Nucleus accumbens (tissue), 56 donors: ENCODE measurements at places on chromosomes 2 and 18.

DNA sequence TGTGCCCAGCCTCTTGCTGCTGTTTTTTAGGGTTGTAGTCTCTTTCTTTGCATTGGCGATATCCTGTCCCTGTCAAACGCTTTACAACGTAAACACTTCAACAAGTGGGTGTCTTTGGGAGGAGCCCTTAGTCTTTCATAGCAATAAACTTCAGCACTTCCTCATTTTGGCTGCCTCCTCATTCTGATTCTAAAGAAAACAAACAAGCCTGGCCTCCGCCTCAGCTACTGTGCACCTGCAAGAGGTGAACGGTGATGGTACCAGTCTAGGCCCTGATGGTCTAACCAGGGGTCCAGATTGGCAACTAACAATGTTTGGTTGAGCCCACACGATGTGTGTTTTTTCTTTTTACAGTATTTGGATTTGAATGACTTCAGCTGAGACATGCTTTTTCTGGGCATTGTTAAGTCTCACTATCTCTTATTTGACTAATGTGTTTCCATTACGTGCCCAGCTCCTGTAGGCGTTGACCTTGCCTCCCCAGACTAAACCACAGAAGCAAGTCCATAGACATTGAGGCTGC lies 53.2 kb upstream of the CUL3 start:
- no peak for DNase-seq

DNA sequence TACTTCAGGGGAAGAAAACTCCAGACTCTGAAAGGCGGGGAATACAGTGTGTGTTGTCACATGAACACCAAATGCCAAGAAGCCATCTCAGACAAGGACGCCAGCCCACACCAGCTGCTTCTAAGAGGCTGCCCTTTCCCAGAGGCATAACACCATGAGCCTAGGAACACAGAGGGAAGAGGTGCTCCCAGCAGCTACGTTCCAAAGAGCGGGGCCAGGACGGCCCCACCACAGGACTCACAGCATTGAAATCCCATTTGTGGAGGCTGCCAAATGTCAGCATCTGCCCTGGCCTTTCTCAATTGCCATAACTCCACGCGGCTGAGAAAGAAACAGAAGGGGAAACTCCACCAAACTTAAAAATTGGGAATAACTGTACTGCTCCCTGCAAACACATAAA lies 20.1 kb upstream of the ID2 start:
- no peak for DNase-seq

- peak; percentile 21 for DNase-seq
Measured at GRCh38 chr18:72544092-72544886, at the start of gene CBLN2. CBLN2 (minus strand) TSS chr18:72544342; CDS start chr18:72542160, 2,182 bp downstream.

- no peak for DNase-seq
Measured at GRCh38 chr18:58398648-58399398, 230.1 kb downstream of the ALPK2 start.

DNA sequence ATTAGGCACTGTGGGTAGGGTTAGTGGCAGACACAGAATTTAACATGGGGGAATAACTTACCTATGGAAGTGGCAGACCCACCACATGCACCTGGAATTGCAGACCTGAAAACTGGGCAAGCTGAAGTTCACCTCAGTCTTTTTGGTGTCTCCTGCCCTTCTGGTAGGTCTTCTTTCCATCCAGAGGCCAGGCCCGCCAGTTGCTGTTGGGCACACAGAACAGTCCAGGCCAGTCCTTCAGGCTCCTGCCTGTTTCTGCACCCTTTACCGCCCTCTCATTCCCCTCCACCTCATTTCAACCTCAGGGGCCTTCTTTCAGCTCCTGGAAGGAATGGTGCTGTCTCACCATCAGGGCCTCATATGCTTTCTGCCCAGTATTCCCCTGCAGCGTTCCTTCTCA lies 358.9 kb upstream of the ETAA1 start:
- DNase-seq: no peak

DNA sequence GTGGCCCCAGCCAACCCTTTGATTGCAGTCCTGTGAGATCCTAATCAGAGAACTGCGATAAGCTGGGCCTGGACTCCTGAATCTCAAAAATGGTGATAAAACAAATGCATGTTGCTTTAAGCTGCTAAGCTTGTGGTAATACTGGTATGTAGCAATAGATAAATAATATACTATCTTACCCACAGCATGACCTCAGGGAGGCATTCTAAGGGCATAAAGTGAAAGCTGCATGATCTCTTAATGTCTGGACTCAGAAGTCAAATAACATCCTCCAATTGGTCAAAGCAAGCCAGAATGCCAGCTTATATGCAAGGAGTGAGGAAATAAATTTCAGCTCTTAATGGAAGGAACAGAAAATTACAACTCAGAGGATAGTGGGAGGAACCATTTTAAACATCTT lies 246.1 kb downstream of the FSIP2 start:
- no peak for DNase-seq

- no peak for DNase-seq
Measured at GRCh38 chr2:166125557-166125956, 2.3 kb downstream of the SCN1A start.

DNA sequence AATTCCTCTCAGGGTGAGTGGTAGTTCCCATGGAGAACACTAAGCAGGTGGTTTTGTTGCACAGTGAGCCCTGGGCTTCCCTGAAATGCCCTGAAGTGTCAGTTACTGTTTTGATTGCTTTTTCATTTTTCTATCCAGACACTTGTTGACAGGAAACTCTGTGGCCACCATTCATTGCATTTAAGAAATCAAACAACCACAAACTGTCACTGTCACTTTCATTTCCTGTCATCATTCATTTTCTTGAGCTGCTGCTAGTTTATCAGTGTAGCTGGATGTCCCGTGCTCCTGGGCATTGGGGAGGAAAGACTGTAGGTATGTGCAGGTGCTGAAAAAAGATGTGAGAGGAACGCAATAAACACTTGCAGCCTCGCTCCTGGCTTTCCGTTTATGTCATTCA lies 891.6 kb upstream of the ZEB2 start:
- DNase-seq: no peak

DNA sequence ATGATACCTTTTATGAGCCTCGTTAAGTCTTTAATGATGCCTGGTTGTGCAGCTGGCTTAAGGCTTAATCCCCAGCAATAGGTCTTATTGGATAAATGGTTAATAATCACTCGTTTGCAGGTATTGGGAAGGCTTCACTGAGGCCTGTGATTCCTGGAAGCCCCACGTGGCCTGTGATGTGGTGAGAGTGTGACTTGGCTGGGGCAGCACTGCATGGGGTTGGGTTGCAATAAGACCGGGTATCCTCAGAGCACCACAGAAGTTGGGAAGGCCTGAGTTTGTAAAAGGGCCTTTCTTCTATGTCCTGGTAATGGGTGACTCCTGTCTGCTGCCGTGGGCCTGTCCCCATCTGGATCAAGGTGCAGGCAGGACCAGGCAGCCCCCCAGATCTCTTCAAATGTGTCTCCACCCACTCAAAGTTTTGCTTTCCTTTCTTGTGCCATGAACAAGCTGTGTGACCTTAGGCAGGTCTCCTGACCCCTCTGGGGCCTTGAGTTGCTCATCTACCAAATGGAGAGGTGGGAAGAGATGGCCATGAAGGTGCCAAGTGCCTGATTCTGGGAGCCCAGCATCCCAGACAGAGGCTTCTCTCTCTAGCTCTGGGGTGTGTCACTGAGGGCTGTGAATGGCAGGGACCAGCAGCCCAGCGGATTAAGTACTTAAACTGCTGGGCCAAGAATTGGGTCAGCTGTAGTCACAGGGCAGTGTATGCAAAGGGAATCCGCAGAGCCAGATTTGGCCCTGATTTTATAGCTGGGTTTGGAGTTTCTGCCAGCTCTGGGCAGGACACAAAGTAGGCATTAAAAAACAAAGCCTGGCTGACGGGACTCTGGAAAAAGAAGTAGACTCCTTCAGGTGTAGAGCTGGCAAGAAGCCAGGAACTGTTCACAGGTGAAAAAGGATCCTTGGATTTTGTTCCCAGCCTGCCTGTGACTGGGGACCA lies 24.4 kb downstream of the LBH start:
- no peak for DNase-seq

DNA sequence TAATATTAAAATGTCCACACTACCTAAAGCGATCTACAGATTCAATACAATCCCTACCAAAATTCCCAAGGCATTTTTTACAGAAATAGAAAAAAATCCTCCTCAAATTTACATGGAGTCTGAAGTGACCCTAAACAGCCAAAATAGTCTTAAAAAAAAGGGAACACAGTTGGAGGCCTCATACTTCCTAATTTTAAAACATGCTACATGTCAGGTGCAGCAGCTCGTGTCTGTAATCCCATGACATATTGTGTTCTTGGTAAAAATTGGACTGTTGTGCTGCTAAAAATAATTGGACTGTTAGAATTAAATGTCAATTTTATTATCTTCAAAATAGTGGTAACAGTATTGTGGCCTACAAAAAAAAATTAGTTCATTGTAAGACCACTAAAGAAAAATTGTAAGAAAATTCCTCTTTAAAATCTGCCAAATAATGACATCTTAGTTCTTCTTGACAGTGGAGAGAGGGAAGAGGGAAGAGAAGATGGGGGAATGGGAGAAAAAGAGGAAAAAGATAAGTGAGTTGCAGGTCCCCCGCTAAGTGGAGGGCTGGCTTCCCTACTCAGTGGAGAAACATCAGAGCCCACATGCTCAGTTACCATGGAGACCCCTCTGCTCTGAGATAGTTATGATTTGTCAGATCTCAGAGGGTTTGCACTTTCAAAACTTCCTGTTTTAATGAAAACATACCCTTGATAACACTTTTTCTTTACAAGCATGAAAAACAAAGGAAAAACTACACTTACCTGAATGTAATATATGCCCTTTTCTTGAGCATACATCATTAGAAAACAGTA lies 46.5 kb downstream of the UNC50 start:
- no peak for DNase-seq

DNA sequence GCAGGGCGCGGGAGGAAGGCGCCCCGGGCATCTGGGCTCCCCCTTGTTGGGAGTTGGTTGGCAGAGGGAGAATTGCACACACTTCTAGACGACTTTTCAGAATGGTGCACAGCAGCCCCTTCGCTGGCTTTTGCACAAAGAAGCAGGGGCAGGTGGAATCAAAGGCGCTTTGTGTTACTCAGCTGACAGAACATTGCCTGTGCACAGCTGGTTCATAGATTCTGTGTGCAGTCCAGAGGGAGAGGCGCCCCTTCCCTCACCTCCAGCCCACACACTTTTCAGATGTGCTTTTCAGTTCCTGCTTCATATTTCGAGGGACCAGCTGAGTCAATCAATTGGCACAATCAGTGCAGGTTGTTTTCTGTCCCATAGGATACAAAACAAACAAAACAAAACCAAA lies 348.4 kb upstream of the RAB12 start:
- no peak for DNase-seq

GRCh38 chr18:56869189-56869777 lies 218.1 kb downstream of the WDR7 start:
- DNase-seq: no peak

DNA sequence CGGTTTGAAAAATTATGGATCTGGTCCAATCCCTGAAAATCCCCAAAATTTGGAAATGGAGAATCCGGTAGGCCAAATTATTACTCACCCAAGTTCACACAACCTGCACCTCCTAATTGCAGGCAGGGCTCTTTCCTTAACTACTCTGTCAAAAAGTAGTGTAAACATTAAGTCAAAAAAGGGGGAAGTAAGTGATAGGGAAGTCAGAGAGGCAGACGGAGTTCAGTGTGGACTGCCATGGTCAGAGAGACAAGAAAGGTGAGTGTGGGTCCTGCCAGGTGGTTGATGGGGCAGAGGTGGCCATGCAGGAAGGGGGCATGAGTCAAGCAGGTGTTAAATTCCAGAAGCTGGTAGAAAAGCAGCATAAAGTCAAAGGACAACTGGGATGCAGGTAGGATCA lies 104.7 kb upstream of the STPG4 start:
- no peak for DNase-seq

DNA sequence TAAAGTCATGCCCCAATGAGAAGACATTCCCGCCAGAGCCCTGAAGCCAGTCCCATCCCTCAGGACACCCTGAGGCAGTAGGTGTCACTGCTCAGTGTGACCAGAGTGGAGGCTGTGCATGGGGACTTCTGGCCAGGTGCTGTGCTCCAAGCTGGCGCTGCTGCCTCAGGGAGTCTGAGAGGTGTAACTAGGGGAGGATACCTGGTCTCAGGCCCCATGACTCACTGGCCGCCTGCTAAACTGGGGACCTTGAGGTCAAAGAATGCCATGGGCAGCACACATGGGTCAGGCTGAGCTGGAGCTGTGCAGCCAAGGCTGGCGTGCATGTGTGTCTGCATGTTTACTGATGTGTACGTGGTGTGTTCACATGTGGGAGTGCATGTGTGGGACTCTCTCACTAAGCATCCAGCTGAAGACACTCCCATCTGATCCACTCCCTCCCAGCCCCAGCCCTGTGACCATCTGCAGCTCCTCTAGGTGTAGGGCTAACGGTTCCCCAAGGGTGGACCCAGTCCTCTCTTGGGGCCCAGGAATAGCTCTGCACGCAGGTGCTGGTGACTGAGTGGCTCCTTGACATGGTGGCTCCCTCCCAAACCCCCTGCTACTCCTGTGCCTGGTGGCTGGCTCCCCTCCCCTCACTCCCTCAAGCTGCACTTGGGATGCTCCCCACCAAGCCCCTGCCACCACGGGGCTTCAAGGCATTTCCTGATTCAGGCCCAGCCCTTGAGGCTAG lies 16.5 kb downstream of the HS6ST1 start:
- no peak for DNase-seq

GRCh38 chr2:10591207-10591606 lies 98.6 kb downstream of the NOL10 start:
- no peak for DNase-seq

DNA sequence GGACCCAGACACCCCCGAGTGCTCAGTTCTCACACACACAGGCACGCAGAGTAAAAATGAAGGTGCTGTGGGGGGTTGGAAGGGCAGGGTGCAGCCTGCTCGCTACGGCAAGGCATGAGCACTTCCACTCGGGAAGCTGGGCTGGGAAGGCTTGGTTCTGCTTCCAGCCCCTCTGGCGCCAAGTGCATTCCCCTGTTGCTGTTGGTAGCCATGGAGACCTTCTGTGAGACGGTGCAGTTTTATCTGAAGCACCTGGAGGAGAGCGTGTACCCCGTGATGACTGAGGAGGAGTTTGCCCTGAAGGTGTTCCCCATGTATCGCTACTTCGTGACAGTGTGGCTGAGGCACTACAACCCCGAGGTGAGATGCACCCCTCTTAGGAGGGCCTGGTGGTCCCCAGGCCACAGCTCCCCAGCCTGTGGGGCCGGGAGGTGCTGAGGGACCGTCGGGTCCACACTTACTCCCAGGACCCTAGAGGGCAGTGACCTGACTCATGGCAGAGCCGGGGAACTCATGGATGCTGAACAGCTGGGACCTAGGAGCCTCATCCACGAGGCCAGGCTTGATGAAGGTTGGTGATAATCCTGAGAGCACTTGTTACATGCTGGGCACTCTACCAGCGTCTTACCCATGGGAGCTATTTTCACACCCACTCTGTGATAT lies 15.5 kb downstream of the MROH2A start:
- DNase-seq: no peak
